ENCODE measurements at places on chromosomes 7 and 10.

DNA sequence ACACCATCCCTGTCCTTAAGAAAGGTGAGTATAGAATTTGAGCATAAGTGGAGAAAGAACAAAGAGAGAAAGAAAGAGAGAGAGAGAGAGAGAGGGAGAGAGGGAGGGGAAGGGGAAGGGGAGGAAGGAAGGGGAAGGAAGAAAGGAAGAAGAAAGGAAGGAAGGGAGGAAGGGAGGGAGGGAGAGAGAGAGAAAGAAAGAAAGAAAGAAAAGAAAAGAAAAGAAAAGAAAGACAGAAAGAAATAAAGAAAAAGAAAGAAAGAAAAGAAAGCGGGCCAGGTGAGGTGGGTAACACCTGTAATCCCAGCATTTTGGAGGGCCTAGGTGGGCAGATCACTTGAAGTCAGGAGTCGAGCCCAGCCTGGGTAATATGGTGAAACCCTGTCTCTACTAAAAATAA, 19.9 kb downstream of the CCL24 start:
- DNase-seq, result no peak

DNA sequence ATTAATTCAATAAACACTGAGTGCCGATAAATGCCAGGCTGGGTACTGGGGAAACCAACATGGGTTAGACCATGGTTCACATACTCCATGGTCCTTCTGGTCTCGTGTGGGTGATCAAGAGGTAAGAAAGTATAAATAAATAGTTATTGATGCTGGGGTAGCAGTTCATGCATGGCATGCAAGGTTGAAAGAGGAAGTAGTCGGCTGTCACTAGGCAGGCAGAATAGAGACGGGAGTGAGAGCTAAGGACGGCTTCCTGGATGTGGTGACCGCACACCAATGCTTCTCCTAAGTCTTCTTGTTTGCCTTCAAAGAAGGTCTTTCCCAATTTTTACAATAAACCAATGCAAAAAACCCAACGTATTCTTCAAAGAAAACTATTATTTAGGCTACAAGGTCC, 208.6 kb downstream of the ADAM12 start:
- no peak for DNase-seq

GRCh38 chr7:1649751-1650326, 20.2 kb upstream of the ELFN1 start:
- DNase-seq, result no peak

GRCh38 chr7:77631820-77632219, 64.4 kb upstream of the RSBN1L start:
- no peak for DNase-seq

DNA sequence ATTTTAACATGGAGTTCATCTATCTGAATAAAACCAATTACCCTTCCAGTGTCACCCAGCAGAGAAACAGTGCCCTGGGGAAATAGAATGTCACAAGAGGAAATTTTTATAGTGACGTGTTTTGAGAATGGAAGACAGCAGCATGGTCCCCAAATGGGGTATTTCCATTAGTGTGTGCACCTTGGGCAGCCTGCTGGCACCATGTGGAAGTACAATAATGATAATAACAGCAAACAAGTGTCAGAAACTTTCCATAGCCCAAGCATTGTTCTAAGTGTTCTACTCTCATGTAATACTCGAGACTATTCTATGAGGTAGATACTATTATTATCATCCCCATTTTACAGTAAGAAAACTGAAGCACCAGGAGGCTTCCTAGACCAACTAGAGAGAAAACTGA, 2.2 kb upstream of the PDE1C start:
- no peak for DNase-seq

GRCh38 chr10:64798297-64798696, 1277.1 kb downstream of the REEP3 start:
- DNase-seq, result no peak

- DNase-seq, result no peak
Observed at GRCh38 chr10:70528741-70529362, 50.3 kb downstream of the PALD1 start.

GRCh38 chr7:41576166-41576565, 126.7 kb downstream of the INHBA start:
- DNase-seq, result no peak

GRCh38 chr10:4213441-4213840, 428.4 kb upstream of the KLF6 start:
- no peak for DNase-seq

GRCh38 chr10:76552091-76552873, 1085.3 kb downstream of the KCNMA1 start:
- DNase-seq, result no peak

- DNase-seq, result no peak
Observed at GRCh38 chr10:97921581-97922021, 72.0 kb downstream of the GOLGA7B start.

- DNase-seq, result no peak
Observed at GRCh38 chr7:135859538-135859937, 110.9 kb upstream of the FAM180A start.

DNA sequence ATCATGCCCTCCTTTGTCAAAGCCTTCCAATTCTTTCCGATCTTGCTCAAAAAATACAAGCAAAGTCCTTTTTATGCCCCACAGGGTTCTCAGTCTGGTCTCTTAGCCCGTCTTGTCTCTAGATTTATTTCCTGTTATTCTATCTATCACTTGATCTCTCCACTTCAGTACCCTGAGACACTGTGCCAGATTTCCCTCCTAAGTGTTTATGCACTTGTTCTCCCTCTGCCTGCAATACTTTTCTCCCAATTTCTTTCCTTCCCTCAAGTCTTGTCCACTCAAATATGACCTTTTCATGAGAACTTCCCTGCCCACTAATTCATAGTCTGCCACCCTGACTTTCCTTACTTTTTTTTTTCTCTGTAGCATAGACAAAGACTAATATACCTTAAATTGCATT, 141.4 kb downstream of the MBL2 start:
- no peak for DNase-seq

DNA sequence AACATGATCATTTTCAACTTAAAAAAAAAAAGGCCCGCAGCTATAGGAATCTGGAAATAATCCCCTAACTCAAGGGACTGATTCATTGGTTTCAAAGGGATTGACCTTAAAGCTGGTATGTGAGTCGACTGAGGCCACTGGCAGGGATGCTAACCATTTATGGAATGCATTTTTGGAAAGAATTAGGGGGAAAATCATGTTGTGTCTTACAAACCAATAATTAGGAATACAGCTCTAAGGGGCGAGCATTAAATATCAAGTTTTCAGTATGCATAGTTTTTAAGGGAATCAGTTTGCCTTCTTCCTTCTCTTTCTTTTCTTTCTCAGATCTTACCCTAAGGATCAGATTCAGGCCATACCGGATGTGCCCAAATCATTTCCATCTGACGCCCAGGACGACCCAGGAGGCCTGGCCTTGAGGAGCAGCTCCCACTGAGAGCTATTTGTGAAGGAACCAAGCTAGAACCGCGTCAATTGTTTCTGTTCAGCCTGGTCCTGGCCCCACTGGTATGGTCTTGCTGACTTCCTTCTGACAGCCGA, 48.7 kb downstream of the BPGM start:
- DNase-seq, result no peak

Measured in D721Med (cell line).